ENCODE measurements at places on chromosomes 7 and 10.
A peak's percentile ranks its signal among the peaks of the same experiment; 100 is the strongest.

GRCh38 chr7:148973256-148973655 is 55.0 kb downstream of the PDIA4 start:
- no peak for DNase-seq

GRCh38 chr7:2487586-2488271 is 11.5 kb upstream of the GRIFIN start:
- no peak for DNase-seq

- no peak for DNase-seq
These were observed 23.3 kb downstream of the INHBA start for GRCh38 chr7:41679566-41679965.

GRCh38 chr10:3109633-3110032 is 42.3 kb downstream of the PFKP start:
- DNase-seq: no peak

GRCh38 chr7:105693576-105693975 is 112.3 kb upstream of the EFCAB10 start:
- DNase-seq: no peak

GRCh38 chr7:148727501-148728278 is 29.0 kb downstream of the CUL1 start:
- DNase-seq: no peak

DNA sequence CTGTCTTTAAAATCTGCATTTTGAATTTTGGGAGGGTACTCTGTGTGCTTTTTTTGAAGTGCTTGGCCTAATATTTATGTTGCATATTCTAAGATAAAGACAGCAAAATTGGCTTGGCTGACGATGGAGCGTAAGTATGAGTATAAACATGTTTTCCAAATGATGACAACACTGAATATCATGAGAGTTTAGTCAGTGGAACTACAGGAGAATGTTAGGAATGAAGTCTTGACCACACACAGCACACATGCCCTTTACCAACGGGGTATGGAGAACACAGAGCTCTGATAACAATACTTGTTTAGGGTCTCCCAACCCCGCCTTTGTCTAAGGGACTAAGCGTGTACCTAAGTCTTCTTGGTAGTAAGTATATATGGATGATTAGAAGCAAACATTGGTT is 253.9 kb upstream of the FZD8 start:
- no peak for DNase-seq

GRCh38 chr7:139711991-139712743 is 65.6 kb downstream of the HIPK2 start:
- no peak for DNase-seq

DNA sequence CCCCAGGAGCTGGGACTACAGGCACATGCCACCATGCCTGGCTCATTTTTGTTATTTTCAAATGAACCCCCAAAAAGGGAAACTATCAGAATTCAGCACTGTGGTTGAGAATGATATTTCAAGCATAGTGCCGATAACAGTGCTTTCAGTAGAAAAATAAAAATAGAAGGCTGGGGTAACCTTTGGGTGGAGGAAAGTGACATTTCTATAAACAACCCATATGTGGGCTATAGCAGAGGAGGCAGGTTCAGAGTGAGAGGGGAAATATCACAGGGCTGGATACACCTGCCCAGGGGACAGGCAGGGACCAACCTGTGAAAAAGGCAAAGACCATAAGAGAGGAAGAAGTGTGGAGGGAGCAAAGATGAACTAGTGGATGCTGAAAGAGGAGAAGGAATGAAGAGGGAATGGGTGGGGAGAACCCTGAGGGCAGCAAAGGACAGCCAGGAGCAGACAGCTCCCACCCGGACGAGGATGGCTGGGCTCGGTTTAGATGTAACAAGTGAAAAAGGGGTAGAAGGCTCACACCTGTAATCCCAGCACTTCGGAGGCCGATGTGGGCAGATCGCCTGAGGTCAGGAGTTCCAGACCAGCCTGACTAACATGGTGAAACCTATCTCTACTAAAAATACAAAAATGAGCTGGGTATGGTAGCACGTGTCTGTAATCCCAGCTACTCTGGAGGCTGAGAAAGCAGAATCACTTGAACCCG is 56.5 kb downstream of the MAP3K8 start:
- no peak for DNase-seq

GRCh38 chr7:147151661-147152060 is 1035.1 kb downstream of the CNTNAP2 start:
- no peak for DNase-seq

DNA sequence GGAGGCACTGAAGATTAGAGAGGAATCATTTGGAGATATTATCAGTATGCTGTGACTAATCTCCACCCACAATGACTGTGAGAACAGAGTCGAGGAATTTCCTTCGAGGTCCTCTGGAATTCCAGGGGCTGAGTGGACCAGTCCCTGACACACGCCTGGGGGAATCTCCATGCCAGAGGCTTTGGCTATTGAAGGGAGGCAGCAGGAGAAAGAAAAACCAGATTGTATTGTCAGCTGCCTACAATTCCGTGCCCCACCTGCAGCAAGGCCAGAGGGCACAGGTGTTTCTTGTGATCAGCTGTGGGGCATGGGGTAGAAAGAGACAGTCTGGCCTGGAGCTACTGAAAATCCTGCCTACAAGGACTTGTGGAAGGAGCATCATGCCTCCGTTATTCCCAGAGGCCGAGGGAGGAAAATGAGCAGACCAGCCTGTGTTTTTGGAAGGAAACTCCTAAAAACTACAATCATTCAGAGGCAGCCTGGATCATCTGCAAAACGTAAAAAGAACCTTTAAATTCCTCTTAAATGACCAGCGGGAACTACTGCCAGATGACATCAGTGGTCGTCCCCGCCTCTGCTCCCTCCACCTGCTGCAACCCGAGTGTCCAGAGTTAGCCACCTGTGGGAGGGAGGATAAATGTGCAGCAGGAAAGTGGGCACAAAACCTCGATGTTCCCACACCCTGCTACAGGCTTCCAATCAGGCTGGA is 25.4 kb upstream of the ANK3 start:
- DNase-seq: no peak

DNA sequence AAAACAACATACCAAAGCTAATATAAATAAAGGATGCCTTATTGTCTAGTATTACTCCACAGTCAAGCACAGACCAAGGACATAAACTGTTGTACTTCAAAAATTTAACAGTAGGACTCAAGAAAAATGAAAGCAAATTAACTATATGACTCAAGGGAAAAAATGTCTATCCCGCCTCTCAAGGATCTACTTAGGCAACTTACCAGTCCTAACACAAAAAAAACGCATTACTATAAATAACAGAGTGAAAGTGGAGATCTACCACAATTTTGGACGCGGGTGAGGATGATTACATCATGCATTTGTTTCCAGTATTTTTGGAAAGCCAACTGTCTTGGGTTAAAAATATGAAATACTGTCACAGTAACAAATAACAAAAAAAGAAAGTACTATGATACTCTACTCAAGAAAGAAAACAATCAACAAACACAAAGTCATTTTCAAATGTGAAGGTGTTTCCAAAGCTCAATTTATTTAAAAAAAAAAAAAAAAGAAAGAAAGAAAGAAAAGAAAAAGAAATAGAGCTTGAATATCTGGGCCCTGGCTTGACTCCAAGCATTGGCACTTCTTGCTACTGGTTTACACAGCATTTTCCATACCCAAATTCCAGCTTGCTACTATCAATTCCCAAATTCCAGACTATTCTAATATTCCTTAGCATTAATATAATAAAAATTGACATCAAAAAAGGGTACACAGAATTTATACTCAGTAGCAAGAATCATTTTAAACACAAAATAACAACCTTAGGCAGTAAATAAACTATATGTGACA is 99.4 kb downstream of the RSU1 start:
- peak; percentile 1 for DNase-seq

DNA sequence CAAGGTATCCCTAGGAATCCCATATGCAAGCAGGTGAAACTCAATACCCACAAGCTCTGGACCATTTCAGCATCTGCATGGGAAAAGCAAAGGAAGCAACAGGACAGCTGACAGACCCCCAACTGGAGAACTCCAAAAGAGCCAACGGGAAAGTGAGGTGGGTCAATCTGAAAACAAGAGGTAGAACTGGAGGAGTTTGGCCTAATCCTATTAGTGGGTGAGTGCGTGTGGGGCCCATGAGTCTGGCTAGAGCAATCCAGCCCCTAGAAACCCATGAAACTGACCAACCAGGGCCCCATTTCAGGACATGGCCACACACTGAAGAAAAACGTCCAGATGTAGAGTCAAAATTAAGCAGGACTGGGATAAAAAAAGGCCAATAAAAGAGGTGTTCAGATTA is 26.6 kb upstream of the WNT8B start:
- no peak for DNase-seq

DNA sequence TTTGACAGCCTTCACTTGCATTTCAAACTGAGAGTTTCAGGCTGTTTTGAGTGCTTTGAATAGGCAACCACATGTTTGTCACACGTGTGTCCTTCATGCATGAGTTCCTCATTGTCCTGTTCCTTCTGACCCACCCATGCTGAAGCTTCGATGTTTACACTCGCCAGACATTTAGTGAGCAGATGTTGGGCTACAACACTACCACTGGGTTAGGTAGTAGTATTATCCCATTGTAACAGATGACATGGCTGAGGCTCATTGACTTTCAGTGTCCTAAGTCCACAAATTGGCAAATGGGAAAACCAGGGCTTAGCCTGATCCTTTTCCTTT is 456.1 kb downstream of the PHTF2 start:
- DNase-seq: no peak

DNA sequence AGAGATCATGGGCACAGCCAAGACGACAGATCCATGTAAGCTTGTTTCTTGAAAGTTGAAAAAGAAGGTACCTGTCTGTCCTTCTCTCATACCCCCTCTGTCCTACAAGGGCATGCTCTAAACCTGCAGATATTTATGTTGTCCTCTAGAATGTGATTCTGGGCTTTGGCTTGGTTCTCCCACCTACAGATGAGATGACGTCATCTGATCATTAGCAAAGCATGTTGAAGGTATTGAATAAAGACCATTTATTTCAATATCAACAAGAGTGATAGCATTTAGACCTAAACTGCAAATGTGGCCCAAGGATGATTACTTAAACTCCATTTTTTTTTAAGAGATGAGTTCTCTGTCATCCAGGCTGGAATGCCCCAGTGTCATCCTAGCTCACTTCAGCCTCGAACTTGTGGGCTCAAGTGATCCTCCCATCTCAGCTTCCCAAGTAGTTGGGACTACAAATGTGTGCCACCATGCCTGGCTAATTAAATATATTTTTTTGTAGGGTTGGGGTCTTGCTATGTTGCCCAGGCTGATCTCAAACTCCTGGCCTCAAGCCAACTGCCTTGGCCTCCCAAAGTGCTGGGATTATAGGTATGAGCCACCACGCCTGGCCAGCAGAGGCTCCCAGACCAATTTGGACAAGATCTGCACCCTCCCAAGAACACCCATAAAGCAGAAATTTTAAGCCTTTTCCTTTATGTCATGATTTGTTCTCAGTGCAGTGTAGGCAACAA is 184.2 kb downstream of the PRPF18 start:
- no peak for DNase-seq

DNA sequence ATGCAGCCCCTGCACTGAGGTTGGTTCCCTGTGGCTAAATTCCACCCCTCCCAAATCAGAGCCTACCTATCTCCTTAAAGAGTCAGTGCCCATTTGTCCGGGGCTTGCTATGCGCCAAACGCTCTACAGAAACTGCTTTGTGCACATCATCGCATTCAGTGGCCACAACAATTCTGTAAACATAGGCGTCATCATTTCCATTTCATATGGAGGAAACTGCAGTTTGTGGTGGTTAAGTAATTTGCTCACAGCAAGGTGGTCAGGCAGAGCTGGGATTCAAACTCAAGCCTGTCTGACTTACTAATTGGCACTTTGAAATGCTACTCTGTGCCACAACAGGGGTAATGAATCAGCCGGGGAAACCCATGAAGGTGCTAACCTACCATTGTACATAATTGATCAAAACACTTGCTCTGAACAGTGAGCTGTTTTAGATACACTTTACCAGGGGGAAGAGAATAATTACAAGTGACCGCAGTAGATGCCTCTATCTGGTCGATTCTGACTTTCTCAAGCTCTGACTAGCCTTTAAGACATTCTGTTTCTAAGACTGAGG is 775.5 kb downstream of the LRMDA start:
- no peak for DNase-seq

DNA sequence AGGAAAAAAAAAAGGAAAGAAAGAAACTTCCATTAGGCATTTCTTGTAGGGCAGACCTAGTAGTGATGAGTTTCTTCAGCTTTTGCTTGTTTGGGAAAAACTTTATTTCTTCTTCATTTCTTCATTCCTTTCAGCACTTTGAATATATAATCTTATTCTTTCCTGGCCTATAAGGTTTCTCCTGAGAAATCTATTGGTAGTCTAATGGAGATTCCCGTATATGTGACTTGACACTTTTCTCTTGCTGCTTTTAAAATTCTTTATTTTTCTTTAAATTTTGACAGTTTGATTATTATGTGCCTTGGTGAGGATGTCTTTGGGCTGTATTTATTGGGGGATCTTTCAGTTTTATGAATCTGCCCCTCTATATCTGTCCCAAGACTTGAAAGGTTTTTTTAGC is 3.9 kb upstream of the BTAF1 start:
- DNase-seq: no peak

GRCh38 chr10:86047588-86047987 is 319.0 kb downstream of the GRID1 start:
- DNase-seq: no peak

DNA sequence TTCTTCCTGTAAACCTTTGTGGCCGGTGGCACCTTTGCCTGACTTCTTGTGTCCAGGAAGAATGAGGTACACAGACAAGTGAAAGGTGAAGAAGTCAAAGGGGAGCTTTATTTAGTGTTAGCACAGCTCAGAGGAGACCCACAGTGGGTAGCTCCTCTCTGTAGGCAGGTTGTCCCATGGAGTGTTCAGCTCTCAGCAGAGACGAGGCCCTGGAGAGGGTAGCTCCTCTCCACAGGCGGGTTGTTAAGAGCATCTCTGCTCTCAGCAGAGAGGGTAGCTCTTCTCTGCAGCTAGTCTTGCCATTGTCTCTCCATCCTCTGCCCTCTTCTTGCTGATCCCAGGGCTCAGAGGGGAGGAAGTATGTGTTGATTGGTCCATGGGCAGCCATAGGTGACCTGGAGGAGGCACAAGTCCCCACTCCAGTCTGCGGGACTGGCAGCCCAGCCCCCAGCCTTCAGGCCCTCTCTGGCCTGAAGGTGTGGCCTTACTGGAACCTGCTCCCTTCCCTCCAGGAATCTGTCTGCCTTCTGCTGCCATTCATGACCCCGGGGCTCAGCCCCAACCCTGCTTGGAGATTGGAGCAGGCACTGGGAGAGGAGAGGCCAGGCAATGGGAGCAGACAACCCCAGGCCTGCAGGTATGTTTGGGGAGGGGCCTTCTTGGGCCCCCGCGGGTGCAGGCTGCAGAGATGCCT is 24.5 kb downstream of the HHEX start:
- no peak for DNase-seq

DNA sequence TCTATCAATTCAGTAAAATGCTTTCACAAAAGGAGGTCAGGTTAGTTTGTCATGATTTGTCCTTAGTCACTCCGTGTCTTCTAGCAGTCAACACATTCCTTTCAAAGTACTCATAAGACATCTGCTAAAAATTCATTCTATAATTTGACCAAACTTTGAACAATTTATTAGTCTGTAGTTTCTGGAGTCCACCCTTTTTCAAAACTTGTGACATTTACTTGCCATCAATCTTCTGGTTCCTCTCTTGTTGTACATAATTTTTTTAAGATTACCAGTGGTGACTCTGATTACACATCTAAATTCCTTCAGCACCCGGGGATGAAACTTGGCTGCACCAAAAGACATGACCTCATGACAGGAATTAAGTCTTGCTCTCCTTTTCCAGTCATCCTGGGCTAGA is 130.1 kb downstream of the NEBL start:
- DNase-seq: no peak
